ENCODE measurements at places on chromosomes 7 and 10. TPM values are rescaled to one million over a fixed set of nuclear protein-coding genes. Genes with fewer than 3 reads are reported as not detected.

The RTKN2 gene
- 2.5 TPM for total RNA-seq

- H3K4me3 ChIP-seq = no peak overlapping the region
- H3K27ac ChIP-seq = no peak overlapping the region
- H3K4me1 ChIP-seq = no peaks in the 10 kb centered on the region
- no peaks in the 10 kb centered on the region for H3K27me3 ChIP-seq
Measured at GRCh38 chr10:69742356-69742695, 59.4 kb upstream of the COL13A1 start.

- H3K4me3 ChIP-seq = no peak overlapping the region
- H3K4me1 ChIP-seq = peaks cover 10% of the 10 kb centered on the region
- DNase-seq = no peak
Measured at GRCh38 chr7:132393789-132394261, 182.4 kb downstream of the PLXNA4 start.

DNA sequence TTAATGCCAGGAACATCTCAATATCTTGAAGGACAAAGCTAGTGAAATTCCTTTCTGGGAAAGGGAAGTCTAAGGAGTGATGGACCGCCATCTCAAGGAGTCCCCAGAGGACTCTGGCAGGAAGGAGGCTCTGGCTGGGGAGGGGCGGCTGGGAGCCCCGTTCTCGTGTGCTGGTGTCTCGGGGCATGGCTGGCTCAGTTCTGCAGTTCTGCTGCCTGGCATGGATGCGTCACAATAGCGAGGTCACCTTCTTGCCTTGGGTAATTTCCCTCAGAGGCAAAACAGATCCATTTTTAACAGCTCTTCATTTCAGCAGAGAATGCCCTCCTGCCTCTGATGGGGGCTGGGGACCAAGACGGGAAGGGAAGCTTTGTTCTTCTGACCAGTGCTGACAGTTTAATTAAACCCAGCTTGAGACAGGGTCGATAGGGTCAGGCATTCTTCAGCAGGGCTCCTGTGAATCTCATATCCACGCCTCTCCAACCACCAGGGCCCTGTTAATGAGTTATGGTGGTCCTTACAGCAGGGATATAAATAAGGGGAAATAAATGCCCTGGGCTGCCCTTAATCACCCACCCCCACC is 35.7 kb downstream of the SLIT1 start:
- H3K27me3 ChIP-seq = no peaks in the 10 kb centered on the region
- no peak for DNase-seq
- H3K4me1 ChIP-seq = no peaks in the 10 kb centered on the region
- no peaks in the 10 kb centered on the region for H3K36me3 ChIP-seq
- H3K27ac ChIP-seq = no peak overlapping the region

The PDK4 gene
- total RNA-seq = 399 TPM

The ANKRD30A gene
- total RNA-seq = not detected

GRCh38 chr7:144454-144826 is 47.9 kb upstream of the FAM20C start:
- no peaks in the 10 kb centered on the region for H3K27me3 ChIP-seq
- H3K4me3 ChIP-seq = no peak overlapping the region
- no peak overlapping the region for H3K27ac ChIP-seq
- H3K4me1 ChIP-seq = peaks cover 21% of the 10 kb centered on the region

The PAX4 gene
- not detected for total RNA-seq

The MPLKIP gene
- total RNA-seq = 32.4 TPM

DNA sequence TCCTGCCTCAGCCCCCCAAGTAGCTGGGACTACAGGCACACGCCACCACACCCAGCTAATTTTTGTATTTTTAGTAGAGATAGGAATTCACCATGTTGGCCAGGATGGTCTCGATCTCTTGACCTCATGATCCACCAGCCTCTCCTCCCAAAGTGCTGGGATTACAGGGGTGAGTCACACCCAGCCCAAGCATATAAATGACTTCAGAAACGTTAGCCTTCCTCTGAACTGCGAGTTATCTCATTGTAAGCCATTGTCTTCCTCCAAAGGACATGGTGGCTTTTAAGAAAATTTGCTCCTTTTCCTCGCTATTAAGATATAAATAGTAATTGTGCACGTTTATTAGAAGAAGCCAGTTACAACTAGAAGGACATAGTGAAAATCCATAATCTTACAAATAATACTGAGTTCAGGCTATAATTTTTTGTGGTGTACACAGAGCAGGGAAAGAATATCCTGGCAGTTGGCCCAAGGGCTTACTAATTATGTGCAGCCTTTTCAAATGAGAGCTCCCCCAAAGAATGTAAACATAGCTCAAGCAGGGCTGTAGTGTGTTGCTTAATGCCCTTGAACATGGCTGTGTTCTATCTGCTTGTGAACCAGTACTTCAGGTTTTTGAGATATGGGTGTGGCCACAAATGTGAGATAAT is 495.8 kb downstream of the PARD3 start:
- no peaks in the 10 kb centered on the region for H3K36me3 ChIP-seq
- no peak overlapping the region for H3K27ac ChIP-seq
- H3K4me3 ChIP-seq = no peak overlapping the region

All from vagina (tissue), 2 donors.